ENCODE measurements at places on chromosomes 2 and 18.
A peak's percentile ranks its signal among the peaks of the same experiment; 100 is the strongest.

- H3K4me1 ChIP-seq = no peaks in the 10 kb centered on the region
- no peak overlapping the region for H3K4me3 ChIP-seq
- DNase-seq = no peak
- no peak overlapping the region for H3K27ac ChIP-seq
- no peaks in the 10 kb centered on the region for H3K36me3 ChIP-seq
- no peaks in the 10 kb centered on the region for H3K27me3 ChIP-seq
These were observed 164.0 kb upstream of the SESTD1 start for GRCh38 chr2:179428649-179429048.

DNA sequence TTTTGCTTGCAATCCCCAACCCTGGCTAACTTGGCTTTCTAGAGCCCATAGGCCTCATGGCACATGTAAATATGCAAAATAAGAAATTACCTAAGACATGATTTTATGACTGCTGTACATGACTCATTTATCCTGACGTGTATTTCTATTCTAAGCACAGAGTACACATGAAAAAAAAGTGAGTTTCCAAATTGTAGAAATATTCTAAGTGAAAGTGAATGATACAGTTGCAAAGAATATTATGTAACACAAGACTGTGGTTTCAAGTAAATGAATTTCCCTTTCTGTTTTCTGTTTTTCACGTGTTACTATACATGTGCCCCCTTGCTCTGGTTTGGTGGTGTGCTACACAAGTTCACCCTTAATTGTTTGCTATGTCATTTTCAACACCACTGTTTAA, 162.4 kb downstream of the LRP1B start:
- H3K27me3 ChIP-seq = no peaks in the 10 kb centered on the region
- no peaks in the 10 kb centered on the region for H3K4me1 ChIP-seq

- H3K4me3 ChIP-seq = no peak overlapping the region
- H3K36me3 ChIP-seq = no peaks in the 10 kb centered on the region
- DNase-seq = peak; percentile 65
These were observed 197.4 kb upstream of the HDAC4 start for GRCh38 chr2:239598011-239598731.

- no peak overlapping the region for H3K27ac ChIP-seq
- no peak overlapping the region for H3K4me3 ChIP-seq
- DNase-seq = no peak
- H3K36me3 ChIP-seq = no peaks in the 10 kb centered on the region
These were observed 674.7 kb downstream of the PLCL1 start for GRCh38 chr2:198479065-198479464.

- peaks cover 15% of the 10 kb centered on the region for H3K4me1 ChIP-seq
- no peak for DNase-seq
- H3K27me3 ChIP-seq = peaks cover 20% of the 10 kb centered on the region
- no peak overlapping the region for H3K27ac ChIP-seq
These were observed 73.8 kb downstream of the RPIA start for GRCh38 chr2:88765154-88765888.

GRCh38 chr2:156339110-156339847, 6.8 kb upstream of the NR4A2 start:
- DNase-seq = no peak
- peaks cover 27% of the 10 kb centered on the region for H3K4me1 ChIP-seq
- H3K27ac ChIP-seq = peak overlapping the region; percentile 43
- no peaks in the 10 kb centered on the region for H3K36me3 ChIP-seq
- no peak overlapping the region for H3K4me3 ChIP-seq
- H3K27me3 ChIP-seq = no peaks in the 10 kb centered on the region

Data from suprapubic skin (tissue), 4 donors.